ENCODE measurements at places on chromosomes 5 and 9.

DNA sequence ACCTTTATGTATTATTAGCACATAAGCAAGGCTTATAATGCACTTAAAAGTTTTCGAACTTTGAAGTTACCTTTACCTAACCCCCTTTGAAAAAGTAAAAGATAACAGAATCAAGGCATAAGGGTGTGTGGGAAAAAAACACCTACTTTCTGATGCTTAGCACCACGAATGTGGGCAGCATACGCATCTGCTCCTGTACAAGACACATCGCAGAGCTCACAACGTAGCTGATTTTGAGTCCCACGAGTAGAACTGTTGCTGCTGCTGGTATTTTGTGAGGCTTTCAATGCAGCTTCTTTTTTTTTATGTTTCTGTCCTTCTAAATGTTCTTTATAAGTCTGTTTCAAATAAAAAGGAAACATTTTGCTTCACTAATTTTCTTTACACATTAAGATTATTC lies 40.8 kb downstream of the ZFR start:
- DNase-seq = no peak

DNA sequence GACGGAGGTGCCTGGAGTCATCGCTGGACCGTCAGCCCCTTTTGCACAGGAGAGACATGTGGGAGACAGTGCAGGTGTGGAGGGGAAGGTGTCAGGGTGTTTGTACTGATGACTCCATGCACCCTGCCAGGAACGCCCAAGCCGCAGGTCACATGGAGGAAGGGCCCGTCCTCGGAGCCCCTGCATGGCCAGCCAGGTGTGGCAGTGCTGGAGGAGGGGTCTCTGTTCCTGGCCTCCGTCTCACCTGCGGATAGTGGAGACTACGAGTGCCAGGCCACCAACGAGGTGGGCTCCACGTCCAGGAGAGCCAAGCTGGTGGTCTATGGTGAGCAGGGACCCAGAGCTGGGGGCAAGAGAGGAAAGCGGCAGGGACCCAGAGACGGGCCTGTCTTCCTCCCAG lies 81.5 kb downstream of the HMCN2 start:
- DNase-seq = no peak

DNA sequence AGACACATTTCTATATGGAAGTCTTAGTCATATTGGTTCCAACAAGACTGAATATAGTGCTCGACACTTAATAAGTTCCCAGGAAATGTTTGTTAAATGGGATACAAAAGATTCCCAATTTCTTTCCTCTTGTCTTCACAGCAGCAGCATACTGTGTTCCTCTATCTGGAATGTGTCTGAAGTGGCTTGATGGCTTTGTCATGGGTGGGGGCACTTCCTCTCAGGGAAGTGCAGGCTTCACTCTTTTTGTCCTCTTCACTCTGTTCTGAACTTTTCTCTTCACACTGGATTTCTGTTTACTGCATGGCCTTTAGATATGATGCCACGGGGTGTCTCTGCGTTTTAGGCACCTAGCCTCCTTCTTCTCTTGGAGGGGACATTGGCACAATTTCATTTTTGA lies 127.7 kb upstream of the C9orf72 start:
- no peak for DNase-seq

GRCh38 chr9:16726718-16727451 lies 143.6 kb downstream of the BNC2 start:
- peak; percentile 44 for DNase-seq

- no peak for DNase-seq
These were observed 648.5 kb downstream of the BNC2 start for GRCh38 chr9:16221822-16222547.

Measured in HL-60 (cell line).